PC-3 (cell line): ENCODE measurements at places on chromosomes 5 and 9.

DNA sequence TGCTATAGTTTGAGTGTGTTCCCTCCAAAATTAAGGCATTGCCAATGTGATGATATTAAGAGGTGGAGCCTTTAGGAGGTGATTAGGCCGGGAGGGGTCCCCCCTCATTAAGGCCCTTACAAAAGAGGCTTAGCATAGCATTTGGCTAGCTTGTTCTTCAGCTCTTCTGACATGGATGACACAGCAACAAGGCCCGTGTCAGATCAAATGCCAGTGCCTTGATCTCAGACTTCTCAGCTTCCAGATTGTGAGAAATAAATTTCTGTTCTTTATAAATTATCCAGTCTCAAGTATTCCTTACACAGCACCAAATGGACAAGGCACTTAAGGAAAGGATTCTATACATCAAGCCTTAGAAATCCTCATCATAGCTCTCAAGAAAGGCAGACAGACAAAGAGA lies 31.8 kb downstream of the SLC38A9 start:
- no peak for DNase-seq
- H3K27me3 ChIP-seq: no peaks in the 10 kb centered on the region
- no peak overlapping the region for H3K27ac ChIP-seq
- no peak overlapping the region for H3K4me3 ChIP-seq

- H3K27me3 ChIP-seq: no peaks in the 10 kb centered on the region
- H3K27ac ChIP-seq: no peak overlapping the region
- no peak overlapping the region for H3K4me3 ChIP-seq
- no peaks in the 10 kb centered on the region for H3K36me3 ChIP-seq
- no peak for DNase-seq
These were observed 241.7 kb downstream of the MCTP1 start for GRCh38 chr5:95043234-95043633.

- H3K36me3 ChIP-seq: no peaks in the 10 kb centered on the region
- peak overlapping the region; percentile 98 for H3K4me3 ChIP-seq
- peak; percentile 41 for DNase-seq
- peaks cover 47% of the 10 kb centered on the region for H3K4me1 ChIP-seq
- no peaks in the 10 kb centered on the region for H3K27me3 ChIP-seq
- peak overlapping the region; percentile 88 for H3K27ac ChIP-seq
These were observed 975 bp downstream of the OCLN start for GRCh38 chr5:69493396-69494133.

- no peaks in the 10 kb centered on the region for H3K27me3 ChIP-seq
- no peaks in the 10 kb centered on the region for H3K36me3 ChIP-seq
- peak overlapping the region; percentile 28; the same call in 1 of the 2 replicates for H3K4me3 ChIP-seq
- peak overlapping the region; percentile 84 for H3K27ac ChIP-seq
These were observed 341.8 kb upstream of the CTNND2 start for GRCh38 chr5:12246036-12246435.

- DNase-seq: peak; percentile 35
- H3K36me3 ChIP-seq: no peaks in the 10 kb centered on the region
- no peaks in the 10 kb centered on the region for H3K4me1 ChIP-seq
- H3K27me3 ChIP-seq: peaks cover 9% of the 10 kb centered on the region
- no peak overlapping the region for H3K27ac ChIP-seq
These were observed 67.4 kb upstream of the HRH2 start for GRCh38 chr5:175590471-175590881.

DNA sequence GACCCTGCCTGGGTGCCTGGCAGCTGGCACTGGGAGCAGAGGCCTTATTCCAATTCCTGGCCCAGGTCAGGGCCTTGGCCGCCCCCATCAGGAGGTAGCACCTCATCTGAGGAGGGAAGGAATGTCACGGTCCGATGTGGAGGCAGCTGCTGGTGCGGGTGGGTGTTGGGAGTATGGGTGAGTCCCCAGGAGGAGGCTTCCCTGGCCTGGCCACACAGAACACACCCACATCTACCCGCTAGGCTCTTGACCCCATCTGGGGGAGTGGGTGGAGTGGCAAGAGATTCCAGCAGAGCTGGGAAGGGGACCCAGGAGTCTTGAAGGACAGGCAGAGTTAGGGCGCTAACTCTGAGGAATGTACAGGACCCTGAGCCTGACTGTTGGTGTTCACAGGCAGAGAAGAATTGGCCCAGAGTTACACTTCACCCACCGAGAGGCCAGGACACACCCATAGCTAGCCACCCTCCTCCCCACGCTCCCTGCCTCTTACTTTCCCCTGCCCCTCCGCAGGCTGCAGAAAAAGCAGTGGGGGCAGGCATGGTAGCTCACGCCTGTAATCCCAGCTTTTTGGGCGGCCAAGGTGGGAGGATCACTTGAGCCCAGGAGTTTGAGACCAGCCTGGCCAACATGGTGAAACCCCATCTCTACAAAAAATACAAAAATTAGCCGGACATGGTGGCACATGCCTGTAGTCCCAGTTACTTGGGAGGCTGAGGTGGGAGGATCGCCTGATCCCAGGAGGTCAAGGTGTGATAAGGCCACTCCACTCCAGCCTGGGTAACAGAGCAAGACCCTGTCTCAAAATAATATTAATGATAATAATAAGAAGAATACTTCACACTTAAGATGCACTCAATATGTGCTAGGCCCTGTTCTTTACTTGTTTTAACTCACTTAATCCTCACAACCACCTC lies 6.0 kb downstream of the OLFML2A start:
- no peak overlapping the region for H3K27ac ChIP-seq
- DNase-seq: no peak
- no peak overlapping the region for H3K4me3 ChIP-seq
- H3K4me1 ChIP-seq: peaks cover 15% of the 10 kb centered on the region
- no peaks in the 10 kb centered on the region for H3K36me3 ChIP-seq
- H3K27me3 ChIP-seq: no peaks in the 10 kb centered on the region

DNA sequence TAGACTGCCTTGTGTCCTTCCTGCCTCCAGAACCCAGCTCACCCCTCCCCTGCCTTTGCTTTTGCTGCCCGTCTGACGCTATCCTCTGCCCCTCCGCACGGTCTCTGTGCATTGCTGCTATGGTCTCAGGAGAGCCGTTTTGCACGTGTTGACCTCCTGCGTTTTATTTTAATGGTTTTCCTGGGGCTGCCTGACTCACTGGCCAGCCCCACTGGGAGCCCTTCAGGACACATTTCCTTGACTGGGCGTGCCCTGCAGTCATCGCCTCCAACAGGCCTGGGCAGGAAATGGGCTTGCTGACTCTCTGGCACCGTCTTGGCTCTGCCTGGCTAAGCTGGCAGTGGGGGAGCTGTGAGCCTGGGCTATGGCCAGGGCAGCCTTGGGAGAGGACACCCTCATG lies 17.9 kb upstream of the ASS1 start:
- peaks cover 7% of the 10 kb centered on the region for H3K4me1 ChIP-seq
- 0 out of 2 replicates have a peak overlapping the region, but pooled peaks have one; percentile 30 for H3K27ac ChIP-seq
- H3K36me3 ChIP-seq: no peaks in the 10 kb centered on the region
- DNase-seq: peak; percentile 77

GRCh38 chr9:127925959-127926905 lies 4.3 kb downstream of the PIP5KL1 start:
- H3K4me1 ChIP-seq: peaks cover 32% of the 10 kb centered on the region
- no peaks in the 10 kb centered on the region for H3K27me3 ChIP-seq
- H3K4me3 ChIP-seq: no peak overlapping the region
- H3K27ac ChIP-seq: no peak overlapping the region
- H3K36me3 ChIP-seq: no peaks in the 10 kb centered on the region
- DNase-seq: no peak

DNA sequence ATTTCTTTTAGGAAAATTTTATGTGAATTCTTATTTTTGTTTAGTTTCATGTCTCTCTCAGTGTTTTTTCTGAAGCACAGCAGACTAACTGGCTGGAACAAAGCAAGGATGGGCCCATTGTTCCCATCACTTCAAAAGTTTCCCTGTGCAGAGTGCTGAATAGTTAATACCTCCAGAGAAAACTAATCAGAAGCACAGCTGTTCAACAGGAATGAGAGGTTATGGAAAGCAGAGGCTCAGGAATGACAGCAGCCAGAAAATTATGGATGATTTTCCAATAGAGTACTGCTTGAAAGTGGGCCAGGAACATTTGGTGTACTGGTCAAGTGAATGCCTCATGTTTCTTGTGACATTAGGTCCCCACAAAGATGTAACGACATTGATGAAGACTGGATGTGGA lies 173.0 kb upstream of the TARS1 start:
- DNase-seq: no peak
- H3K4me3 ChIP-seq: no peak overlapping the region
- no peaks in the 10 kb centered on the region for H3K36me3 ChIP-seq
- H3K27ac ChIP-seq: no peak overlapping the region
- no peaks in the 10 kb centered on the region for H3K27me3 ChIP-seq
- peaks cover 19% of the 10 kb centered on the region for H3K4me1 ChIP-seq

DNA sequence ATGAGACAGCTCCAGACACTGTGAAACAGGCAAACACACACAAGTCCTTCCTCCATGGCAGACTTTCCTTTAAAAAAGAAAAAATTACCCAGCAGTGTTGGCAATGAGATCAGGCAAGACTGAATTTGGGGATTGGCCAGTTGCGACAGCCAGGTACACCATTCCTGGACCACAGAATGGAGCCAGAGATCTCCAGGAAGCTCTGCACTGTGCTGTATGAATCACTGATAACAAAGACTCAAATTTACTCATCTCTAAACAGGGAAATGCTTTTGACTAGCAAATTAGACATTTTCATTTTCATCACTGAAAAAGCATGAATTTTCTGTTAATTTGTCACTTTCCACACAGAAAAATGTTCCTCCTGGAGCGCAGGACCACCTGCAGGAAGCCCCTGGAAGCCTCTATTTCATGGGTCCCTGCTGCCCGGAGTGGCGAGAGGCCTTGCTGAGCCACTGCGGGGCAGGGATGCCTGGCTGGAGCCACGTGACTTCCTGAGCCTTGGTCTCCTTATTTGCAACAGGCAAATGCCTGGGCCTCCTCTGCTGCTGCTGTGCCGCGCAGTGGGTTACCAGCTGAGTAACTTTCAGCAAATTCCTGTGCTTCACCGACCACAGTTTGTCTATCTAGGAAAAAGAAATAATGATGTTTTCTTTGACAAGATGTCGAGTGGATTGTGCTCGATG lies 185.9 kb upstream of the ZNF618 start:
- no peak overlapping the region for H3K27ac ChIP-seq
- peaks cover 4% of the 10 kb centered on the region for H3K4me1 ChIP-seq
- H3K27me3 ChIP-seq: no peaks in the 10 kb centered on the region
- no peak for DNase-seq
- H3K36me3 ChIP-seq: no peaks in the 10 kb centered on the region
- H3K4me3 ChIP-seq: no peak overlapping the region

- peaks cover 5% of the 10 kb centered on the region for H3K27me3 ChIP-seq
- H3K36me3 ChIP-seq: no peaks in the 10 kb centered on the region
- no peak overlapping the region for H3K4me3 ChIP-seq
- DNase-seq: no peak
These were observed 25.2 kb downstream of the GLT6D1 start for GRCh38 chr9:135613946-135614805.

DNA sequence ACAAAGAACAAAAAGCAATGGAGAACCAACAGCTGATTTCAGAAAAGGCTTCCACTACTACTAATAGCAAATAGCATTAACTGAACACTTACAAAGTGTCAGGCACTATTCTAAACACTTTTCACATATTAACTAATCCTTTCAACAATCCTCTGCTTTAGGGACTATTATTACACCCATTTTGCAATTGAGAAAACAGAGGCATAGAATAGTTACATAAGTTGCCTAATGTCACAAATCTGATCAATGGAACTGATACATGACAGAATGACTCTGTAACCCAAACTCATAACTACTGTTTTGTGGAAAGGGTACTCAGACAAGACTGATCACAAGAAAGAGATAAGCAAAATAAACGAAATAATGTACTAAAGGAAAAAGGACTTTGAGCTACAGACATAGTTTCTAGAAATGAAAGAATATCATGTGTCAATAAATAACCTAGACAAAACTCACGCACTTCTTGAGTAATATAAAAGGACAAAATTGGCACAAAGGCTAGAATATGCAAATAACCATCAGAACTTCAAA lies 31.3 kb downstream of the ABHD17B start:
- no peak for DNase-seq
- 0 out of 2 replicates have a peak, but pooled peaks cover 6% of the 10 kb centered on the region for H3K4me1 ChIP-seq
- no peak overlapping the region for H3K27ac ChIP-seq
- H3K4me3 ChIP-seq: no peak overlapping the region

DNA sequence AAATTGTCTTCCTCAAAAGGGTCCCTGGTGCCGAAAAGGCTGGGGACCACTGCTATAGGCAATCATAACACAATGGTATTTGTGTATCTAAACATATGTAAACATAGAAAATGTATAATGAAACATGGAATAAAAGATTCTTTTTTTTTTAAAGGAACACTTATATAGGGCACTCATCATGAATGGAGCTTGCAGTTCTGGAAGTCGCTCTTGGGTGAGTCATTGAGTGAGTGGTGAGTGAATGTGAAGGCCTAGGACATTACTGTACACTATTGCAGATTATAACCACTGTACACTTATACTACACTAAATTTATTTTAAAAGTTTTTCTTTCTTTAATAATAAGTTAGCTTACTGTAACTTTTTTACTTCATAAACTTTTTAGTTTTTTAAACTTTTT lies 176.4 kb downstream of the ARRDC3 start:
- H3K27ac ChIP-seq: peak overlapping the region; percentile 20; the same call in 1 of the 2 replicates
- no peaks in the 10 kb centered on the region for H3K27me3 ChIP-seq
- H3K36me3 ChIP-seq: no peaks in the 10 kb centered on the region
- peaks cover 5% of the 10 kb centered on the region; the same call in 1 of the 2 replicates for H3K4me1 ChIP-seq
- no peak overlapping the region for H3K4me3 ChIP-seq
- peak; percentile 70 for DNase-seq

GRCh38 chr9:124551472-124552272 lies 44.5 kb upstream of the NR5A1 start:
- DNase-seq: peak; percentile 64
- H3K36me3 ChIP-seq: no peaks in the 10 kb centered on the region
- no peak overlapping the region for H3K4me3 ChIP-seq
- peaks cover 13% of the 10 kb centered on the region; the same call in 1 of the 2 replicates for H3K4me1 ChIP-seq
- no peak overlapping the region for H3K27ac ChIP-seq
- H3K27me3 ChIP-seq: no peaks in the 10 kb centered on the region

GRCh38 chr5:170034231-170034630 lies 53.9 kb upstream of the INSYN2B start:
- H3K4me3 ChIP-seq: no peak overlapping the region
- no peak for DNase-seq
- no peaks in the 10 kb centered on the region for H3K4me1 ChIP-seq
- H3K27ac ChIP-seq: no peak overlapping the region
- no peaks in the 10 kb centered on the region for H3K27me3 ChIP-seq

DNA sequence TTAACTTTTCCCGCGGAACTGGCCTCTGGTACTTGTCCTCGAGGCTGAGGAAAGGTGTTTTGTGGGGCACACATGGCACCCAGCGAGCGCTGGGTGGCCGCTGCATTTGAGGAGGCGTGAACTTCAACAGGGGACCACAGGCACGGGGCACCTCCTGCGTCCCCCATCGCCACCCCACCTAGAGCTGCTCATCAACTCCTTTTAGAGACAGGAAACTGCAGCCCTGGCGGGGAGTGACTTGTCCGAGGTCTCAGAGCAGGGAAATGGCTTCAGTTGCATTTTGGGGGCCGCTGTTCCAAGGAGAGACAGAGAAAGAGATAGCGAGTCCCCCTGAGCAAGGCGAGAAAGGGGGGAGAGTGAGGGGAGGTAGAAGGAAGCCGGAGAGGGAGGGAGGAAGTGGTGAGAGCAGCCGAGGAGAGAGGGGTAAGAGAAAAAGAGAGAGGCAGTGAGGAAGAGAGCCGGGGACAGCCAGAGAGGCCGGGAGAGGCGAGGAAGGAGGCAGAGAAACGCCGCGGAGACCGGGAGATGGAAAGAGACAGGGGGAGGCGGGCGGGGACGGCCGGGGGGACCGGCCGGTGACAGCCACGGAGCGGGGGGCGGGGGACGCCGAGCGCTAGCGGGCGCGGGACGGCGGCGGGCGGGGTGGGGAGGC lies 12.5 kb upstream of the LHX2 start:
- no peak overlapping the region for H3K27ac ChIP-seq
- peak overlapping the region; percentile 43; the same call in 1 of the 2 replicates for H3K4me3 ChIP-seq
- no peaks in the 10 kb centered on the region for H3K36me3 ChIP-seq
- peaks cover 88% of the 10 kb centered on the region for H3K27me3 ChIP-seq
- no peak for DNase-seq
